ENCODE measurements at places on chromosomes 12 and 14.

GRCh38 chr14:77309131-77309530 is 11.6 kb downstream of the POMT2 start:
- DNase-seq: no peak

DNA sequence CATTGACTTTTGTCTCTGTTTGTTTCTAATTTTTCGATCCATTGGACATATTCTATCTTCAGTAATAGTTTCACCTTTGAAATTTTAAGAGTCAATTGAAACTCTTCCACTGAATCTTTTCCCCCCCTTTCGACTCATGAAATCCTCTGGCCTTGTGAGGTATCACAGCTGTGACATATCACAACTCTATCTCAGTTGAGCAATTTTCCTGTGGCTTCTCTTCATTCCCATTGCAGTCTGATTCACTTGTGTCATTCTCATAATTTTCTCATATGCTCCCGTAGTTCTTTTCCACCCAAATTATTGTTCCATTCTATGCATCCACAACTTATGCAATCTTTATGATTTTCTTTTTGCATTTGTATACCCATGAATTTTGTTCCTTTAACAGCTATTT is 261.6 kb downstream of the DACT1 start:
- DNase-seq: peak; percentile 67

DNA sequence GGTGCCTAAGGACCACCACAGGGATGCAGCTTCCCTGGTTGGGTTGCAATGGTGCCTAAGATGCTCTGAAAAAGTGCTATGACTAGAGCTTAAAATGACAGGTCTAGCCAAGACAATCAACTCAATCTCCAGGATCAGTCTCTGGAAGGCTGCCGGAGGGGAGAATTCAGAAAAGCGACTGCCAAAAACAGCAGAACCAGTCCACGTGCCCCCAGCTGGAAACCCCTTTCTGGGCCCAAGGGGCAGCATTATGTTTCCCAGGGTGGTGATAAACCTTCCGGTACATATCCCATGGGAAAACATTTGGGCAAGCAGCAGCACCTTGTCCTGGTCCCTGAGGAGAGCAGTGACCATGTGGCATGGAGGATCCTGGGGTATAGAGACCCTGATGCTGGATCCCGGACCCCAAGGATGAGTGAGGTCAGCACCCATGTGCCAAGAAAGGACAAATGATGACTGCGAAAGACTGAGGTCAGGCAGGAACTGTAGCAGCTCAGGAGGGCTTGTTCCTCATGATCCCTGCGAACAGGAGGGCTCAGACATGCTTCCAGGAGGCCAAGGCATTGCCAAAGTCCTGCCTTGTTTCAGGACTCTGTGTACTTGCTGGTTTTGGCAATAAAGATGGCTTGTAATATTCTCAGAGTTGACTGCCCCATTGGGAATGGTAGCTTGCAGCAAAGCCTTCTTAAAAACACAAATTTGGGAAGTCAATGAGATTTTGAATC is 49.9 kb upstream of the LTBP2 start:
- DNase-seq: no peak

DNA sequence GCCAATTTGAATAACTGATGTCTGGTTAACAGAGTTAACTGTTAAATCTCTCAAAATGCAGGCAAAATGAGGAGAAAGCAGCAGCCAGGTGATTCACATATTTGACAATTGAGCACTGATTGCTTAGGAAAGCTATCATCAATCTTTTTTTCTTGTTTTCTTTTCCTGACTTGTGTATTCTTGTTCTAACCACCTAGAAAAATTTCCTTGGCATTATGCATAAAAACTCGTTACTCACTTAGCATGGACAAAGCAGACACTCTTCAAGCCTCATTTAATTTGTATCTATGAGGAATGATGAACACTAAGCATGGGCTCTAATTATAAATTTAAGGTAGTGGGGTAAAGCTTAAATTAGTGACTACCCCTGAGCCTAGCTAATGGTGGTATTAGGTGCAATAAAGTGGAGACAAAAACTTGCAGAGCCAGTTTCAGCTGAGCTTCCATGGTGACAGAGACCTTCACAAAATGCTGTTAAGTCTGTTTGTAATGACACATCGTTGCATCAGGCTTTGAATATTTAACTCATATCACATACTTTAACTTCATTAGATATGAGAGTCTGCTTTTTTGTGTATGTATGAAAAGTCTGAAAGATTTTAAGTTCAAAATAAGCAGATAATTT is 52.0 kb downstream of the RASSF9 start:
- DNase-seq: no peak

- DNase-seq: peak; percentile 61
Observed at GRCh38 chr14:23154964-23155587, 28.4 kb downstream of the SLC7A8 start.

DNA sequence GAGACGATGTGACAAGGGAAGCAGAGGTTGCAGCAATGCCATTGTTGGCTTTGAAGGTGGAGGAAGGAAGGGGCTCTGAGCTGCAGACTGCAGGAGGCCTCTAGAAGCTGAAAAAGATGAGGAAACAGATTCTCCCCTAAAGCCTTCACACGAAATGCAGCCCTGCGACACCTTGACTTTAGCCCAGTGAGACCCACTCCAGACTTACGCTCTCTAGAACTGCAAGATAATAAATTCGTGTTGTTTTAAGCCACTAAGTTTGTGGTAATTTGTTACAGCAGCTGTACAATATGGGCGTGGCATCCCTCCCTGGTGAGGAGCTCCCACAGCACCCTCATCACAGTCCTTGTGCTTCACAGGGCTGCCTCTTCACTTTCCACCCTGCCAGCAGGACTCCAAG is 53.2 kb downstream of the GOLGA5 start:
- no peak for DNase-seq

DNA sequence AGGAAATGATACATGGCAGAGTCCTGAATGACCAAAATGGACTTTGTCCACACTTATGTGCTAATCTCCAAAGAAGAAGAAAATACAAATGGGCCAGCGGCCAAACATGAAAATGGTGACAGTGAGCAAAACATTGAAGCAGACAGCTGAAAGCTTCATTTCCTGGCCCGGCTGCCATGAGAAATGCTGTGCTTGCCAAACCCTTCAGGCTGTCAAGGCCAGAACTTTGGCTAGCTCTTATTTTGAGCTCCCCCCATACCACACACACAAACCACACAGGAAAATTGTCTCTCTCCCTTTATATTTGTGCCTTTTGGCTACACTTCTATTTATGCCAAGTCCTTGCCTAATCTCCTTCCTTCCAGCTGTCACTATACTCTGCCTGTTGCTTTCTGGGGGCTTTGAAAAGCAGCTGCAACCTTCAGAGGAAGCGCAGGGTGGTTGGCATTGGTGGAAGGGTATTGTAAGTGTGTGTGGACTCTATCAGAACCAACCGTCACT is 323.8 kb downstream of the RAD51B start:
- DNase-seq: no peak

- no peak for DNase-seq
Observed at GRCh38 chr12:6442836-6443235, 1.9 kb upstream of the CD27 start.

DNA sequence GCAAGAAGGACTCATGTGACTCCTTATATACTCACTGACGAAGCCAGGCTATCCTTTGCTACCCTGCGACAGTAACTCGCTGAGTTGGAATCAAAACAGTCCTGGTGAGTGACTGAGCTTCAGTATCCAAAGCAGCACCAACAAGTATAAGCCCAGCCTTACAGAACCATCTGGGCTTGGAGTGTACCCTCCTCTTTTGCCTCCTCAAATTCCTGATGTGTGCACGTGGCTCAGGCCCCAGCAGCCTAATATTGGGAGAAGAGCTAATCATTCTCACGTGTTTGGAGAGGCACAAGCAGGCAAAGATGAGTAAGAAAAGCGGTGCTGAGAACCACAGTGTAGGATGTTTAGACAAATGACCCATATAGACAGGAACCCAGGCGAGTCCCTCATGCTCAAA is 34.4 kb downstream of the PPTC7 start:
- DNase-seq: no peak

- DNase-seq: no peak
Observed at GRCh38 chr12:44101475-44101874, 265.6 kb downstream of the TMEM117 start.

- no peak for DNase-seq
Observed at GRCh38 chr14:90681929-90682328, 134.3 kb downstream of the TTC7B start.

- no peak for DNase-seq
Observed at GRCh38 chr12:111409403-111409779, 3.7 kb downstream of the SH2B3 start.

GRCh38 chr12:86389949-86390348 is 133.8 kb upstream of the MGAT4C start:
- no peak for DNase-seq

- DNase-seq: no peak
Observed at GRCh38 chr14:100525615-100526014, 61.6 kb downstream of the BEGAIN start.

DNA sequence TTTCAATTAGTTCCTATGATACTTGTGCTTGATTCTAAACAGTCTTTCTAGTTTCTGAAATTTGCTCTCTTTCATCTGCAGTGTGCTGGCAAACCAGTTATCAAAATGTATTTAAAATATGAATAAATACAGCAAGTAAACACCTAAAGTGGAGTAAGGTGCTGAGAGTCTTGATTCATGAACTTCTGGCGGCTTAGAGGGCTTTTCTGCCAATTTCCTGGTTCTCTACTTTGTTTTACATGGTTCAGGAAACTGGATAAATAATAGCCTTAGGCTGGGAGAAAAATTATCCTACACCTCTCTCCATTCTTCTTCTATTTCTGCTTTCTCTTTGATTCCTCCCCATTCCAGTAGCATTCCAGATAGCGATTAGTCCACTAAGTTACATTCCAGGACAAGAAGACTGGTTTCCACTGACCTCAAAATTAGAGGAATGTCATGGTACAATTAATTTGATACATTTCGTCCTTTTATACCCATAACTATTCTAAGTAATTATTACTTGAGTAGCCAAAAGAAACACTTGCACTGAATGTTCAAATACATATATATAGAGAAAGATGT is 14.9 kb downstream of the ATP2B1 start:
- no peak for DNase-seq

DNA sequence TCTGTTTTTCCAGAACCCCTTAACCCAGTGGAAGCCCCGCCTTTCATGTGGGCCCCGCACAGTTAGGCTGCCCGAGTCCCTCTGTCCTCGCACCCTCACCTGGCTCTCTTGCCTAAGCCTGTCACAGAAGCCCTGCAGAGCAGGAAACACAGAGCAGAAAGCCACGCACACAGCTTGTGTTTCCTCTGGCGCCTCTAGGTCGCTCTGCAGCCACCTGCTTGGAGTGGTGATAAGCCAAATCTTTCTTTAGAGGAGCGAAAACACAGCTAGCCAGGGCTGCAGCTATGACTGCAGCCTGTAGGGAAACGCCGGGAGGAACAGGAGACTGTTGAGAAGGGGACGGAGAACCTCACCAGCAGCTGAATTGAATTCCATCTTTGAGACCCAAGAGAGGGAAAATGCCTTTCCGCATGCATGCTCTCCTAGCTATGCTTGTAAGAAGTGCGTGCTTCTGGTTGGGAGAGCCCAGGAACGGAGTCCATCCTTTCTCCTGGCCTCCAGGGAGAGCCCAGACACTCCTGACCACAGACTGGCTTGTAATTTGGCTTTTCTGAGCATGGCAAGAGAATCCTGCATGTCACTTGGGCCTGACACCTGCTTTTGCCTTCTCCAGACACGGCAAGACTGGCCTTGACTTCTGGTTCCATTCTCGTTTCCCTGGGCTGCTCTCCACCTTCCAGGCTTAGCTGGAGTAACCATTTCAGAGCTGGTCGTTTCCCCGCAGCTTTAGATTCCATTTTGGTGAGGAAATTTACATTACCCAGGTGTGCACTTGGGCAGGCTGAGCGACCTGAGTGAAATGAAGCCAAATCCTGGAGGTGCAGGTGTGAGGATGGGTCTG is 301.6 kb downstream of the CACNA1C start:
- DNase-seq: no peak

DNA sequence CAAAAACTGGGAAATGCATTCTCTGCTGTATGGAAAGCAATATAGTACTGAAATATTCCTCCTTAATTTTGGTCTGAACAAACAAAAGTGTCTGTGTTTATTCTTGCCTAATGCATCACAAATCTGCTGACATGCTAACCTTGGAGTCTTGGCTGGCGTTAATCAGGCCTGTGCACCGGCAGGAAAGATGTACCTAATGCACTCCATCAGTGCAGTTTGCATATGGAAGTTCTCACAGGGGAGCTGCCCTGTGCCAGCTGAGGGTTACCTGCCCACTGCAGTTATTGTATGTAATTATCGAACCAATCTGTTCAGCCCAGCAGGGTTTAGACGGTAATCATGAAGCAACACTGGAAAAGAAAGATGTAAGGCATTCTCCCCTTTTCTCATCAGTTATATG is 76.9 kb downstream of the VRK1 start:
- DNase-seq: no peak

DNA sequence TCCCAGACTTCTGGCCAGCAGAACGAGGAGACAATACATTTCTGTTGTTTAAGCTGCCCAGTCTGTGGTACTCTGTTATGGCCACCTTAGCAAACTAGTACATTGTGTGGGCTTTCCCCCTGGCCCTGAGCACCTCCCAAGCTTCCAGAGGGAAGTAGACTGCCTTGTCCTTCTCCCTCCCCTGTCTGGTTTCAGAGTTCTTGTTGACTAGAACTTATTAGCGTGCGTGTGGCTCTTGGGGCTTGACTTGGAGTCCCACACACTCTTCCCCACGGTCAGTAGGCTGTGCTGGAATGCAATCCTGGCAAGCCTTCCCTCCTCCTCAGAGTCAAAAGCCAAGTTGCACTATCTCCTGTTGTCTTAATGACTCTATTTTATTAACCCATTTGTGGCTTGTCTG is 27.7 kb downstream of the FBLN5 start:
- peak; percentile 16 for DNase-seq

GRCh38 chr12:96020314-96021003 is 14.9 kb downstream of the LTA4H start:
- DNase-seq: no peak

- no peak for DNase-seq
Observed at GRCh38 chr12:44829045-44829444, 47.1 kb downstream of the NELL2 start.

DNA sequence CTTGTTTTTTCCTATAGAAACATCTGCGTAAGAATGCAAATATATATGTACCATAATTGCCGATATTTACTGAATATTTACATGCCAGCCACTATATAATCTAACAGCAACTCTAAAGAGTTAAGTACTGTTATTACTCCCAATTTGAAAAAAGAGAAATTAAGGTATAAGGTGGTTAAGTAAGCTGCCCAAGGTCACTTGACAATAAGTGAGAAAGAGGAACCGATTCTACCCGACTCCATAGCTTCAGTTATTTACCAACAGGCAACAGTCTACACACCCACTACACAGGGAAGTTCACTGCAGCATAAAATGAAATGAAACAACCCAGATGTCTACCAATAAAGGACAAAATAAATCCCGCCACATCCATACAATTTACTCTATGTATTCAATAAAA is 1.1 kb downstream of the MIS18BP1 start:
- no peak for DNase-seq
